ENCODE measurements at places on chromosomes 1 and 21.

DNA sequence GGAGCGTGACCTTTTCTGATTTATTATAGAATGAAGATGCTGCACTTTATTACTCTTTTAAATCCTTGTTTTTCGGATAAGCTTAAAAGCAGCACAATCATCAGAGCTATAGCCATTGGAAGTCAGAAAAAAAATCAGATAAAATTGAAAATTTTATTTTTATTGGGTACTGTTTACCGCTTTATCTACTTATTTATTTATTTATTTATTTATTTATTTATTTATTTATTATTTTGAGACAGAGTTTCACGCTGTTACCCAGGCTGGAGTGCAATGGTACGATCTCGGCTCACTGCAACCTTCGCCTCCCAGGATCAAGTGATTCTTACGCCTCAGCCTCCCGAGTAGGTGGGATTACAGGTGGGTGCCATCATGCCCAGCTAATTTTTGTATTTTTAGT lies 83.1 kb upstream of the CHRM3 start:
- no peak for DNase-seq

DNA sequence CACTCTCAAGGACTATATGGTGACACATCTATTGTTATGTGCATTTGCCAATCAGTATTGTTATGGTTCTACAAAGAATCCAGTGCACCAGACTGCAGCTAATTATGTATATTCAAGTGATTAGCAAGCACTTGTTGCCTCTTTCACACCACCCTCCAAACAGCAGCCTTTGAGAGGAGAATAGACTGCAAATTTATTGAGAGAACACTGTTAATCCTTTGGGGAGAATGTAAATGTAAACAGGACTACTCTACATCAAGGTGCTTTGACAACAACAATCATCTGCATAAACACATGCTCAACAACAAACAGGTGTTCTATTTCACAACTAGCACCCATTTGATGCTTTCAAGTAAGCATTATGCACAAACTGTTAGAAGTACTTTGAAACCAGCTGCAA lies 117.4 kb downstream of the AKT3 start:
- DNase-seq, result no peak

GRCh38 chr1:244603498-244603897 lies 49.4 kb upstream of the DESI2 start:
- peak; percentile 36 for DNase-seq

GRCh38 chr1:232033285-232033684 lies 406.7 kb downstream of the DISC1 start:
- DNase-seq, result no peak

- DNase-seq, result no peak
Measured at GRCh38 chr1:93579891-93580290, 101.7 kb downstream of the BCAR3 start.

GRCh38 chr1:1629430-1630190 lies 2.4 kb upstream of the MMP23B start:
- peak; percentile 90 for DNase-seq

DNA sequence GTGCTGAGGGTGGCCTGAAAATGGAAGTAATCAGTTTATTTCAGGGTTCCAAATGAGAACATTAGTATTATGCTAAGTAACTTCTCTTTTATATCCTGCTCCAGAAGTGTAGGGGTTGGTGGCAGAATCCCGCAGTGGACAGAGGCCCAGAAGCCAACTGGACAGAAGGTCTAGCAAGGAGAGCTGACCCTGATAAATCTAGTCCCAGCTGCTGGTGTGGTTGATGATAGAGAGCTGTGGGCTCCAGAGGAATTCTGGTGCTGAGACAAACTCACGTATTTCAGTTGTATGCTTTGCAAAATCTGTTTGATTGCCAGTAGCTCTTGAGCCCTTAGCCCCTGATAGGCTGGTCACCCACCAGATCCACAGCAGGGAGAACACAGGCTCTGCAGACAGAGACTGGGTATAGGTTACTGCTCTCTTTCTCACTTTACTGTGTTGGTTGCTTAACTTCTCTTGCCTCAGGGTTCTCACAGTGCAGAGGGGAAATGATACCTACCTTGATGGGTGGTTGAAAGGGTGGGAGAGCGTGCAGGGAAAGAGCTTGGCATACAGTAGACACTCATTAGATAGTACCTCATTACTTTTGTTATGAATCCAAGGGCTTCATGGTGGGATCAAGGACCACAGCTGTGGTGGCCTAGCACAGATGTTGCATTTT lies 29.6 kb upstream of the CACNA1E start:
- no peak for DNase-seq

- no peak for DNase-seq
Measured at GRCh38 chr1:46721686-46722205, 2.8 kb upstream of the EFCAB14 start.

DNA sequence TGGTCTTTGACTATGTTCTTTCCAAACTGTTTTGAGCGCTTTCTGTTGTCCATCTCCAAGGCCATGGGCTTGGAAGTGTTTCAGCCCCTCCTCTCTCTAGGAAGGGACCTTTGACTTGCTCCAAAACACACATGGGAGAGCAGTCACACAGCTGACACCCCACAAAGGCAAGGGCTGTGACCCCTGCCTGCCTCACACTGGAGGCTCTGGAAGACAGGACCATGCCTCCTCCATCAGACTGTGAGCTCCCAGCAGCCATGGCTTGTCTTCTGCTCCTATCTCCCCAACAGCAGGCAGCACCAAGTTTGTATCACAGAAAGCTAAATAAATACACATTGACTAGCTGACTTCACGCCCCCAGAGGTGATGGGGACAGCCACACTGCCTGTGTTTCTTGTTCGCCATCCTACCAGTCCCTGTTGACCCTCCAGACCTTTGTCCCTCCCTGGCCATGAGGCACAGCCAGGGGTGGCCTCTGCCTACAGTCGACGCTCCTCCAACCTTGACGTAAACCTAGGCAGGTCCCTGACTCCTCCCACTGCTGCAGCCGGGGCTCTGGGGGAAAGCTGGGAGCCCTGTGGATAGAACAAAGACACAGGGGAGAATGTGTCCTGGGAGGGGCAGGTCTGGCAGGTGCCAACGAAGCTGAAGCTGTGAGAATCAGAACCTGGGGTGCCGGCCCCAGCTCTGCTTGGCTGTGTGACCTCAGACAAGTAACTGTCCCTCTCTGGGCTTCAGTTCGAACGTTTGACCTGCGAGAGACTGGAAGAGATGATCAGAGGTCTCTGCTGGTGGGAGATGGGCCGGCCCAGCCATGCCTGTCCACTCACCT lies 4.8 kb downstream of the PLA2G2F start:
- DNase-seq, result no peak

GRCh38 chr1:87644579-87645190 lies 316.0 kb downstream of the LMO4 start:
- DNase-seq, result no peak

- no peak for DNase-seq
Measured at GRCh38 chr1:35058988-35059387, 20.2 kb upstream of the ZMYM1 start.

GRCh38 chr1:42171679-42172266 lies 7.2 kb upstream of the GUCA2A start:
- DNase-seq, result no peak

DNA sequence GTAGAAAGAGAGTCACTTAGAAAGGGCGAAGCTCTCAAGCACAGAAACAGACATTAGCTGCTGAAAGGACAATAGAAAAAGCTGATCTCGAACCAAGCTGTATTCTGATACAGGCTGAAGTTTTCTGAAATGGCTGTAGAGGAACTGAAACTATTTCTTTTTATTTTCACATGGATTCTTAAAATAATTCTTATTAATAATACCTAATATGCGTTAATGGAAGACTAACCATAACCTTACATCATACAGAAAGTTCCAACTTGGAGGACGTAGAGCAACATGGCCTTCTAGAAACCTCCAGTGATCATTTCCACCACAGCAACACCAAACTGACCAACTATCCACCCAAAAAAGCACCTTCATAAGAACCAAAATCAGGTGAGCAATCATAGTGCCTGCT lies 52.8 kb upstream of the ACADM start:
- DNase-seq, result no peak

GRCh38 chr21:34593954-34594531 lies 20.9 kb downstream of the RCAN1 start:
- no peak for DNase-seq

DNA sequence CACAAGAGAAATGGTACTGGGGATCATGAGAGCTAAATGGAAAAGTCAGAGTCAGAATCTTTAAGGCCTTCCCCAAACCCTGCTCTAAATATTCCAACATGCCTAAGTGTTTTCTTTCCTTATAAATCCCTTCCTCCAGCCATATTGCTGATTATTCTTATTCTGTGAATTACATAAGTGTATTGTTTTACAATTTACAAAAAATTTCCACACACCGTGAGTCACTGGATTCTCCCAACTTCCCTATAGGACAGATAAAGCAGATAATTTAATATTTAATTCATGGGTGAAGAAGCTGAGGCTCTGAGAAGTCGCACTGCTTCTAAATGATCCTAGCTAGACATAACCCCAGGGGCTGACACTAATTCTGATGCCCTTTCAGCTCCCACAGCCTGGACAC lies 243.3 kb upstream of the JUN start:
- no peak for DNase-seq

- no peak for DNase-seq
Measured at GRCh38 chr1:36411674-36412648, 14.3 kb upstream of the LSM10 start.

DNA sequence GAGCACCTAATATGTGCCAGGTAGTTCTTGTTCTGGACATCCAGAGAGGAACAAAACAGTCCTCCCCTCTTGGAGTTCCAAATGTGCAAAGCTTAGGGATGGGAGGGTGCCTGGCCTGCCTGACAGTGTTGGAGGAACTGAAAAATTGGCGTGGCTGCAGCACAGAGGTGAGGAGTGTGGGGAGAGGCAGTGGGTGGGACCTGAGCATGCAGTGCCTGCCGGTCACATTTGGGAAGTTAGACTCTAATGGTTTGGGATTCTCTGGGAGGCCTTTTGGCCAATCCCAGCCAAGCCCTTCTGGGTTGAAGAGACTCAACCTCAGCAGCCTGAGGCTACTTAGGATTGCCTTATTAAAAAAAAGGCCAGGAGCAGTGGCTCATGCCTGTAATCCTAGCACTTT lies 2.3 kb upstream of the TCEA3 start:
- DNase-seq, result no peak

DNA sequence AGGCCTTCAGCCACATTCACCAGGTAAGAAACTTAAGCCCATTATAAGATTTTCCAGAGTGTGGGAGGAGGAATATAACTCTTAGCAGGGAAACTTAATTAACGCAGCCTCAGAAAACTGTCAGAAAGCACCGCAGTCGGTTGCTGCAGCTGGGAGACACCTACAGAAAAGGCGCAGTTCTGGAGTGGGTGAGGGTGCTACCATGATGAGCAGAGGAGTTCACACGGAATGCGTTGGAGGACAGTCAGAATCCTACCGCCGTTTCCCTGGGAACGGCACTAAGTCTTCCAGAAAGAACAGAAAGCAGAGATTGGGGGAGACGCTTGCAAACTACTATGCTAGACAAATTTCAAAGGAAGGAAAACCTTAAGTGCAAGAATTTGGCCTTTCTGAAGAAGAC lies 6.4 kb downstream of the ACTN2 start:
- DNase-seq, result no peak

GRCh38 chr1:59819566-59820438 lies 5.1 kb downstream of the HOOK1 start:
- DNase-seq, result no peak

- DNase-seq, result no peak
Measured at GRCh38 chr1:91844862-91845528, 41.0 kb downstream of the TGFBR3 start.

DNA sequence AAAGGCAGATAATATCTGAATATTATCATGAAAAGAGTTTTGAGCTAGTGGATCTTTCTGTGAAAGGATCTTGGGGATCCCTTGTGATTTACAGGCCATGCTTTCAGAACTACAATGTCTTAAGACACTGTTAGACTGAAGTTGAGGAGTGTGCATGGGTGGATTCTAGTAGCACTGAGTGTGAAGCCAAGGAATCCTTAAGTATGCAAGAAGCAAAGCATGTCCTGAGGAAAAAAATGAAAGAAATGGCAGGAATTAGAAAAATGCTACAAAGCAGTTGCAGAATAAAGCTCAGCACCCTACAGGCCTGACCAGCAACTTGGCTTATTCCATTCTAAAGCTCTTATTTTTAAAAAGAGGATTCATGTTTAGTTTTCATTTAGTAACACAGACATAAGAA lies 11.9 kb downstream of the STX6 start:
- no peak for DNase-seq

DNA sequence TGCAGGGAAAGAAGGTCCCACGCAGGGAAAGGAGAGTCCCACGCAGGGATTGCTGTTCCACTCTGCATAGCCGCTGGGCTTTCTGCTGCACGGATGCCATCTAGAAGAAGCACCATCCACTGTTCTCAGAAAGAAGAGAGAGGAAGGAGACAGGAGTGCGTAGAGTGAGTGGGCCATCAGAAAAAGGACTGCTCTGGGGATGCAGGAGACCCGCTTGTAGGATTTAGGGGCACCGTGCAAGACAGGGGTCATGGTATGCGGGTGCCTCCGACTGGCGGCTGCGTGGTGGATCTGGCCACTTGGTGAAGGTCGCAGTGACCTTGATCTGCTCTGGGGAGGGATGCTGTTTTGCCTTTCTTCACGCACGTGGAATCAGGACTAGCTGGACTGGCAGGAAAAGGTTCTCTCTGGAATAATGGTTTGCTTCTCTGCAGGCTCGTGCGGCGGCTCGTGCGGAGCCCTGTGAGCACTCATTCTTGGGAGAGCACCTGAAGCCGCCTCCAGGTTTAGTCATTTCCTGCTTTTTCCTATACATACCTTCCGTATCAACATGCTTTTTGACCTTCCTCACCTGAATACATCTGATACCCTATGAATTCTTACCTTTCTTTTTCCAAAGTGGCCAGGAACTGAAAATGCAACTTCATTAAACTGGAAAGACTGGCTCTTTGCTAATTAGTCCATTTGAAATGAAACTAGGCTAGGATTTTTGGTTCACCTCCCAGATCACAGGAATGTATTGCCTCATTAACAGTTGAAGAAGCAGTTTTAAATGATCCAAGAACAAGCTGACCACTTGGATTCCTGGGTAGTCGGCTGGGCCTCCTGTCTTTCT lies 181.6 kb downstream of the KIF26B start:
- no peak for DNase-seq

GRCh38 chr1:88394958-88395357 lies 289.1 kb upstream of the PKN2 start:
- no peak for DNase-seq

DNA sequence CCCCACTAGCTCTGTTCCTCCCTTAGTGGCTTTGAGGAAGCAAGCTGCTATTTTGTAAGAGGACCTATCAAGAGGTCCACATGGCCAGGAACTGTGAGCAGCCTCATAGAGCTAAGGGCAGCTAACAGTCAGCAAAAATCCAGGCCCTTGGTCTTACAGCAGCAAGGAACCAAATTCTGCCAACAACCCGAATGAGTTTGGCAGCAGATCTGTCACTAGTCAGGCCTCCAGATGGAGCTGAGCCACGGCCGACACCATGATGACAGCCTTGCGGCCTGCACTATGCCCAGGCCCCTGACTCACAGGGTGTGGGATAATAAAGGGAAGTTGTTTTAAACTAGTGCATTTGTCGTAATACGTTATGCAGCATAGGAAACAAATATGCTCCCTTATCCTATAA lies 28.0 kb upstream of the H3-3A start:
- no peak for DNase-seq

- no peak for DNase-seq
Measured at GRCh38 chr1:242083742-242084141, 84.8 kb upstream of the MAP1LC3C start.

Measured in GM13977 (cell line).